ENCODE measurements at places on chromosomes 16 and 17. TPM values are rescaled to one million over a fixed set of nuclear protein-coding genes. Genes with fewer than 3 reads are reported as not detected.

- DNase-seq = no peak
These were observed 24.1 kb upstream of the KRT24 start for GRCh38 chr17:40727447-40728231.

DNA sequence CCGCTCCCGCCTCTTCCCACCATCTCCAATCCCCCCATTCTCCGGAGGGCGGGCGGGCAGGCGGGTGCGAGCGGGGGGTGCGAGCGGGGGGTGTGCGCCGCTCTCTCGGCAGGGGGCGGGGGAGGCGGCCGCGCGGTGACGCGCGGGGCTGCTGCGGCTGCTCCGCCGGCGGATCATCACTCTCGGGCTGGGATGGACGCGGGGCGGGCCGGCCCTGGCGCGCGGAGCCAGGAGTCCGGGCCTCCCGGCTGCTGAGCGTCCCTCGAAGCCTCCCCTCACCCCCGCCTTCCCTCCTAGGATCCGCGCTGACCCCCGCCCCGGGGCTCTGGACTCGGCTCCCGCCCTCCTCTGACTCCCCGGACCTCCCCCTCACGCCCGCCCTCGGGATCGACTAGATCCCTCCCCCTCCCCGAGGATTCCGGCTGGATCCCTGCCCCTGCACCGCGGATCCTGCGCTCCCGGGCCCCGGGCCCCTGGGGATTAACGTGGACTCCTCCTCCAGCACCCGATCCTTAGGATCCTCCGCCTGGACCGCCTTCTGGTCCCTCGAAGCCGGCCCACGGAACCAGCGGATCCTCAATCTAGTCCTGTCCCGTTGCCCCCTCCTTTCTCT, 946 bp upstream of the TMEM256 start:
- peak; percentile 56 for DNase-seq

Gene ATP2C2
- 51.7 TPM for total RNA-seq

Gene ZNF597
- total RNA-seq = 3.2 TPM

Gene TNK1
- 18.5 TPM for total RNA-seq

GRCh38 chr16:50692999-50693781, at the start of gene NOD2:
TSS of gene NOD2 (plus strand) at chr16:50693606. CDS start at chr16:50699496, 5,890 bp downstream.
- DNase-seq = no peak

- DNase-seq = no peak
These were observed 120.6 kb downstream of the USP22 start for GRCh38 chr17:20922128-20922670.

Gene AXIN2
- total RNA-seq = 13.3 TPM

Gene ARL6IP1
- total RNA-seq = 97.6 TPM

DNA sequence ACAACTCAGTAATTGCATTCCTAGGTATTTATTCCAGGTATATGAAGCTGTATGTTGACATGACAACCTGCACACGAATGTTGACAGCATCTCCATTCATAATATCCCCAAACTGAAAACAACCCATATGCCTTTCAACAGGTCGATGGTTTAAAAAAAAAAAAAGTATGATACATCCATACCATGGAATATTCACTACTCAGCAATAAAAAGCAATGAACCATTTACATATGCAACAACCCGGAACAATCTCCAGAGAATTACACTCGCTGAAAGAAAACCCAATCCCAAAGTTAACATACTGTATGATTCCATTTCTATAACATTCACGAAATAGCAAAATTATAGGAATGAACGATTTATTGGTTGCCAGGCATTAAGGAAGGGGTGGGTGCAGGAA, 53.3 kb upstream of the DNAH9 start:
- DNase-seq = no peak

DNA sequence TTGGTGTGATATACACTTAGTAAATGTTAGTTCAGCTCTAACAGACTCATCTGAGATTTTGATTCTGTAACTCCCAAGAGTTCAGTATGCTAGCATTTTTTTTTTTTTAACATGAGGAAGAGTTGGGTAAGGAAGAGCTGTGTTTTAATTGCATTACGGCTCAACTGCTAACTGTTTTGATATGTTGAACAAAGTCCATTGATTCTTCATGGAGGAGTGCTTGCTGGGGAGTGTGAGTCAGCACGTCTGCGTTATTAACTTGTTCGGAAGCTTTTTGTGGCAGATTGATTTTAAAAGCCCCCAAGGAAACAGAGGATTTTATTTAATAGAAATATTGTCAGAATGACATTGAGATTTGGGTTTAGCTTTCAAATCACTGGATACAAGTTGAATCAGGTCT, 45.8 kb downstream of the PITPNC1 start:
- no peak for DNase-seq

GRCh38 chr16:57698812-57699405, 4.3 kb downstream of the DRC7 start:
- peak; percentile 52 for DNase-seq

DNA sequence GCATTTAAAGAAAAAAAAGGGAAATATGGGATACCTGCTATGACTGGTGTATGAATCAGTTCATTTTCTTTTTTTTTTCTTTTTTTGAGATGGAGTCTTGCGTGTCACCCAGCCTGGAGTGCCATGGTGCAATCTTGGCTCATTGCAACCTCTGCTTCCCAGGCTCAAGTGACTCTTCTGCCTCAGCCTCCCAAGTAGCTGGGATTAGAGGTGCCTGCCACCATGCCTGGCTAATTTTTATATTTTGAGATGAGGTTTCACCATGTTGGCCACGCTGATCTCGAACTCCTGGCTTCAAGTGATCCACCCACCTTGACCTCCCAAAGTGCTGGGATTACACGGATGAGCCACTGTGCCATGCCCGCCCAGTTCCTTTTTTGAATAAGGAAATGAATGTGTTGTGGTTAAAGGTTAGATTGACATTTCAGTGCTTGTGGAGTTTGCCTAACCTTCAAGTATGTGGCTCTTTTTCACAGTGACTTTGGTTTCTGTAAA, 7.7 kb downstream of the HAPSTR1 start:
- DNase-seq = no peak

- no peak for DNase-seq
These were observed at the start of gene DOC2B for GRCh38 chr17:181245-182049. TSS of gene DOC2B (minus strand) at chr17:181650. CDS start at chr17:181479, 171 bp downstream.

Gene CAPN15
- total RNA-seq = 80.8 TPM

Gene GRAPL
- 0.71 TPM for total RNA-seq

DNA sequence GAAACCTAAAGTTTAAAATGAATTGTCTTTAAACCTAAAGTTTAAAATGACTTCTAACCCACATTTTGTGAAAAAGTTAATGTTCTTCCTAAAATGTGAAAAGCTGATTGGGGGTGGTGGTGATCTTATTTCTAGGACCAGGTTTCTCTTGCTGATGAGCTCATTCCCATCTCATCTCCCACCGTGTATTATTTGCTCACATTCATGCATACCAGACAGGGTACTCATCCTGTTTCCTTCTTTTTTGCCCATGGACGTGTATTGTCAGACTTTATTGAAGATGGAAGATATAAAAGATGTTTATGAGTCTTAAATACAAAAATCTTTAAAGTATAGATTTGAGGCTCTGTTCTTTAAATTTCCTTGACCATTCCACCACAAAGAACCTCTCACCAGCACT, 70.1 kb upstream of the MPHOSPH6 start:
- DNase-seq = no peak

- no peak for DNase-seq
These were observed 21.9 kb downstream of the CA4 start for GRCh38 chr17:60171753-60172079.

Gene VPS4A
- total RNA-seq = 34.9 TPM

Gene ADAM11
- 1.5 TPM for total RNA-seq

GRCh38 chr16:89607453-89607852, 6.0 kb upstream of the DPEP1 start:
- no peak for DNase-seq
